Stimulated activated CD8-positive, alpha-beta memory T cell treated with anti-CD3 and anti-CD28 coated beads, Interleukin-7, amount 100 ng/mL, for 4 hours (primary cell): ENCODE measurements at places on chromosomes 7 and 10.

DNA sequence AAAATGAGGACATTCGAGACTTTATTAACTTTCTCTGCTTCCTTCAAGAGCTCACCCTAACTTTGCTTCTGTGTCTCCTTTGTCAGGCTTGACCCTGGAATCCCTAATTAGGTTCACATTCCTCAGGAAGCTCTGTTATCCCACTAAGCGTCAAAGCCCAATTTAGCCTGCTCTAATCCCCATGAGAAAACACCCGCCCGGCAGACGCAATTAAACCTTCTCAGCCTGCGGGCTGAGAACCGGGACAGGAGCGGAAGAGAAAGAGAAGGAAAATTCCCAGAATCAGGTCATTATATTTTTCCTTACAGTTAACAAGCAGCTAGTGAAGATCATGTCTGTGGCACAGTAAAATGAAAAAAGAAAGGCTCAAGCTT lies 93.0 kb downstream of the TNS3 start:
- DNase-seq, result no peak

DNA sequence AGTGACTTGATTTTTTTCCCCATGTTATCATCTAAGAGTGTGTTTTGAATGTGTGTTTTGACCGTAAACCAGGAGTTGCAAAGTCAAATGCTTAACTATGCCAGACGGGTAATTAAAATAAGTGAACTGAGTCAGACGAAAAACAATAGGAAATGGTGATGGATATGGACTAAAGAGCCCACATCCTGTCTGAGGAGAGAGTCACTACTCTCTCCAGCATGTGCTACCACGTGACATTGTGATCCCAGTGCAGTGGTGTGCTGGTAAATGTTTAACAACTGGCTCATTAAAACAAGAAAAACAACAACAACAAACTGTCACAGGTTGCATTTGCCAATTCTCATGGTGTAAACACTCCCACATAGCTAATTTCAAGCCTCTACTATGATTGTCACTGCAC lies 164.3 kb downstream of the SUGCT start:
- DNase-seq, result no peak

DNA sequence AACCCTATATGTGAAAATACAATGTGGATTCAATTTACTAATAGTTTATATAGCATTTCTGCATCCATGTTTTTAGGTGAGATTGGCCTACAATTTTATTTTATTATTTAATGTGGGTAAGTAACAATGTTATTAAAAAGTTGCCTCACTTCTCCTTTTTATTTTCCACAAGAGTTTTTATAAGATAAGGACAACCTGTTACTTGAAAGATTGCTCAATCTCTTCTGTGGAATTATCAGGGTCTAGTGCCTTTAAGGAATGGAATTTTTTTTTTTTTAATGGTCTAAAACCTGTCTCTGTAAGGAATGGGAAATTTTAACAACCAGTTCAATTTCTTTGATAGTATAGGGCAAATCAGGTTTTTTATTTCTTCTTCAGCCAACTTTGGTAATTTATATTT lies 53.9 kb upstream of the RAB18 start:
- no peak for DNase-seq

GRCh38 chr7:37311355-37311754 lies 137.3 kb downstream of the ELMO1 start:
- DNase-seq, result peak; percentile 2

DNA sequence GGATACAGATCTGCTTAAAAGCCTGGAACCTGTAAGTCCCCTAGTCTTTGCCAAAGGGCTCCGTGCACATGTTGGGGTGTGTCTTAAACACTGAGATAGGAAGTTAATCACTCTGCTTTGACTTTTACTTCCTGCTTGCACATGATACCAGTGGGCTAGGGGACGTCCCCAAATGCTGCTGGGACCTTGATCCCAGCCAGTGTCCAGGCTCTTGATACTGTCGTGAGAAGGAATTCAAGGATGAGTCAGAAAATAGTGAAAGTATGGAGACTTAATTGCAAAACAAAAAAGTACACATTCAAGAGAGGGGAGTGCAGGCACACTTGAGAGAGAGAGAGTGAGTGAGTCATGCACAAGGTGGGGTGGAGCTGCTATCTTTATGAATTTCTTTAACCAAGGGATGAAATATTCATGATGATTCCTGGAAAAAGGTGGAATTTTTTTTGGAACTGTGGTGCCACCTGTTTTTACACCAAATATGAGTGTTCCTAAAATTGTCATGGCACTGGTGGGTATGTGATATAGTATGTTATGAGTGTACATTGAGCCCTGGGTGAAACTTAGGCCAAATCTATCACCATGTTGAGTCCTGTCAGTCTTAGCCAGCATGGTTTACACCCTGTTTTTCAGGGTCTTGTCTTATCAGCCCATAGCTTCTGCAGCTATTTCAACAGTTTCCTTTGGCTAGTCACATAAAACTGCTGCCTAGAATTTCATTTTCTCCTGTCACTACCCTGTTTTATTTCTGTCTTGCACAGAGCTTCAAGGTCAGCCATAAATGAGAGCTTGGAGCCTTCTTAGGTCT lies 88.3 kb upstream of the CYP26C1 start:
- DNase-seq, result no peak

GRCh38 chr7:30173058-30173897 lies 38.5 kb downstream of the MTURN start:
- no peak for DNase-seq

DNA sequence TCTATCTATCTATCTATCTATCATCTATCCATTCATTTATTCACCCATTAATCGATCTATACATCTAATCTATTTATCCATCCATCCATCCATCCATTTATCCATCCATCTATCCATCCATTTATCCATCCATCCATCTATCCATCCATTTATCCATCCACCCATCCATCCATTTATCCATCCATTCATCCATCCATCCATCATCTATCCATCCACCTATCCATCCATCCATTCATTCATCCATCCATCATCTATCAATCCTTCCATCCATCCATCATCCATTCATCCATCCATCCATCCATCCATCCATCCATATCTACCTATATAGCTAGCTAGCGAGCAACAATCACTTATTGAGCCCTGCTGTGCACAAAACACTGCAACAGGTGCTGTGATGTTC lies 953.1 kb upstream of the ZNF722 start:
- DNase-seq, result no peak

- DNase-seq, result no peak
These were observed 23.1 kb downstream of the MYPN start for GRCh38 chr10:68132391-68132790.

- DNase-seq, result no peak
These were observed 157.3 kb downstream of the TMEM178B start for GRCh38 chr7:141231018-141231792.

DNA sequence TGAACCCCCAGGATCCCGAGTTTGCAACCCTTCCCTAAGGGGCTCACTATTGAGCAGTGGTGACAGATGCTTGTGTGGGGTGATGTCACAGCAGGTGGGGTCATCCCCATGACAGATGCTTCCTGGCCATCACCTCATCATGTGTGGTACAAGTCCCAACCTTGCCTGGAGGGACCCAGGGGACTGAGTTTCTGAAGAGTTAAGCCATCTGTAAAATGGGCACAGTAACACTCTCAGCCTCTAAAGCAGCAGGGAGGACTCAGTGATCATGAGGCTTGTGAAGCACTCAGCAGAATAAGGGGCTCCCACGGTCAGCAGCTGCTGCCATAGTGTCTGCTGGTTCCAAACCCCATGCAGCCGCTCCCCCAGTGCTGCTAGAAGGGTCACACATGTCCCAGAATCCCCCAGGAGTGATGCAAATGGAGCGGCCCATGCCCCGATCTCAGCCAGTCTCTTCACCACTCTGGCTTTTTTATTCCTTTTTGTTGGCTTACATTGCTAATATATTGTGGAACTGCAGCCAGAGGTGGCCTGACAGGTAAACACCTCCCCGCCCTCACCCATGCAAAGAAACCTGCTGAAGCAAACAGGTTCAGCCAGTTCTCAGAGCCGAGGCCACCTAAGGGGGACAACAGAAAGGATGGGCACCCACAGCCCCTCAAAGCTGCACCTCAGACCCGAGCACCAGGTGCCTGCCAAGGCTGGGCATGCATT lies 102.1 kb upstream of the PDGFA start:
- no peak for DNase-seq

DNA sequence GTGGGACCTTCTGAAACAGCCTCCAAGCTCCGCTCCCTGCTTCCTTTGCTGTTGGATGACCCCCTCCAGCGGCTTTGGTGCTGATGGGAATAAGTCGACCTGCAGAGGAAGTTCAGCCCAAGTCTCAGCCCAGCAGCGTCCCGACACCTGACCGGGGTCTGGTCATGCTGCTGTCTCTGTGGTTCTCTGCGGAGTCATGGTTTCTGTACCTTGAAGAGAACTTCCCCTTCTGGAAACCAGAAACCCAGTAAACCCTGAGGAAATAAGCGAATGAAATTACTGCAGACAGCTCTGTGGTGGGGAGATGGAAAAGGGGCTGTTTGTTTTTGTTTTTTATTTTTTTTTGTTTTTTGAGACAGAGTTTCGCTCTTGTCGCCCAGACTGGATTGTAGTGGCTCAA lies 18.3 kb upstream of the ZNF12 start:
- DNase-seq, result no peak

- DNase-seq, result no peak
These were observed 68.6 kb downstream of the MMRN2 start for GRCh38 chr10:86888585-86889381.

GRCh38 chr7:128017460-128017859 lies 13.8 kb downstream of the LRRC4 start:
- no peak for DNase-seq

GRCh38 chr10:132648072-132648850 lies 110.7 kb downstream of the INPP5A start:
- no peak for DNase-seq

- no peak for DNase-seq
These were observed 341.2 kb upstream of the STEAP1 start for GRCh38 chr7:89813081-89813480.

DNA sequence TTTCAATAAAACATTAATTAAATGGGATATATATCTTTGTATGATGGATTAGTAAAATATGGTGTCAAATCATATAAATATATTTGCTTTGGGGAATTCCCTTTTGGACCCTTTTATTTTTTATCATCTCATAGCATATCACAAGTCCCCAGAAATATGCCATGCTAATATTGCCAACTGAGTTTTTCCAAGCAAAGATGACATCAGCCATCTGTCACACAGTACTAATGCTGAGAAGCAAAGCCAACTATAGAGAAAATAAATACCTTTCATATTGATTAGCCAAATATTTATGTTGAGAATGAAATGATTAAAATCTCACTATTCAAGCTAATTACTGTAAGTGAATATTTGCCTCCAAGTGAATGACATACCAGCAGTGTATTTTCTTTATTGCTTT lies 575.3 kb downstream of the ETV1 start:
- DNase-seq, result no peak

GRCh38 chr7:140635345-140635744 lies 5.3 kb downstream of the DENND2A start:
- no peak for DNase-seq

GRCh38 chr7:139661043-139661440 lies 116.8 kb downstream of the HIPK2 start:
- no peak for DNase-seq

DNA sequence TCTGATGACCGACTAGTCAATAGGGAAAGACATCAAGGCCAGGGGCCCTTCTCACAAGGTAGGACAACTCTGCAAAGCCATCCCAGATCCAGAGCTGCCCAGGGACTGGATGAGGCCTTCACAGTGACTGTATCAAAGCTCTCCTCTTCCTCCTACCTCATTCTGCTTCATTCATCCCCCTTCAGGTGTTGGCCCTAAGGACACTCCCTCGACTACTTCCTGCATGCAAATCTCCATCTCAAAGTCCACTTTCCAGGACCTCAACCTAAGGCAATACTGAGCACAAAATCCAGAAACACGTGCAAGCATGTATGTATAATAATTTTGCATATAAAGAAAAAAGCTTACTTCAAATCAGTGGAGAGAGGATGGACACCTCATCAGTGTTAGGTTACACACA lies 25.1 kb downstream of the DPY19L1 start:
- no peak for DNase-seq

DNA sequence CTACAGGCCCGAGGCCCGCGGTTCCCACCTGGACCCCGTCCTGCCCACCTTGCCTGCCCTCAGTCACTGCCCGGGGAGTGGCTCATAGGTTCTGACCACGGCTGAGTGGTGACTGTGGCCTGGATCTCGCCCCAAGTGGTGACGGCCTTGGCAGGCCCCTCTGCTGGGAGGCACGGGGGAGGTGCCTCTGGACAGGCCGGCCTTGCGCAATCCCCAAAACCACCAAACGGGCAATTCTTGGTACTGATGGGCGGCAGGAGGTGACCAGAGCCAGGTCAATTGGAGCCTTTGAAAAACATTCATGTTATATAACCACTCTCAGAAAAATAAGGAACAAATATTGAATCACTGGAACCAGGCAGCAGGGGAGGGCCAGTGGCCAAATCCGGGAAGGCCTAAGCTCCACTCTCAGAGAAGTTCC lies 83.4 kb downstream of the PRKAG2 start:
- DNase-seq, result no peak

GRCh38 chr7:65809982-65810288 lies 62.9 kb upstream of the VKORC1L1 start:
- no peak for DNase-seq

GRCh38 chr7:9083837-9084236 lies 650.4 kb downstream of the NXPH1 start:
- DNase-seq, result no peak

GRCh38 chr7:130719541-130719940 lies 14.5 kb downstream of the KLF14 start:
- no peak for DNase-seq

DNA sequence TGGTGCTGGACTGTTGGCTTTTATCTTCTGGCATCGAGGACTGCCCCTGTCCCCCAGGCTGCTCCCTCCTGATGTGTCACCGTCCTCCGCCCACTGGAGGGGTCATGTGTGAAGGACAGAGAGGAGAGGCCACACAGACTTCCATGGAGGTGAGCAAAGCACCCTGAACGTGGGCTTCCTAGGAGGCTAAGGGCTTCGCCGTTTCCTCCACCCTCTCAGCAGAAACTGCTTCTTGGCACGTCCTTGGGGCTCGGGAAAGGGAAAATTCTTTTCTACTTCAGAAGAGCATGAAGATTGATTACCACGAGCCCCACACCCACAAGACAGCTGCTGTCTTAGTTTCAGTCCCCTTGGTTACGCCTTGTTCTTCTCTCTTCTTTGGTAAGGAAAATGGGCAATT lies 218.2 kb downstream of the CCDC3 start:
- DNase-seq, result no peak

- DNase-seq, result no peak
These were observed 60.8 kb downstream of the CHN2 start for GRCh38 chr7:29255199-29255878.

- no peak for DNase-seq
These were observed 21.2 kb downstream of the PRXL2A start for GRCh38 chr10:80429521-80429973.

- no peak for DNase-seq
These were observed 13.6 kb upstream of the BPGM start for GRCh38 chr7:134632937-134633540.

- no peak for DNase-seq
These were observed 21.4 kb upstream of the TM9SF3 start for GRCh38 chr10:96608262-96608661.

DNA sequence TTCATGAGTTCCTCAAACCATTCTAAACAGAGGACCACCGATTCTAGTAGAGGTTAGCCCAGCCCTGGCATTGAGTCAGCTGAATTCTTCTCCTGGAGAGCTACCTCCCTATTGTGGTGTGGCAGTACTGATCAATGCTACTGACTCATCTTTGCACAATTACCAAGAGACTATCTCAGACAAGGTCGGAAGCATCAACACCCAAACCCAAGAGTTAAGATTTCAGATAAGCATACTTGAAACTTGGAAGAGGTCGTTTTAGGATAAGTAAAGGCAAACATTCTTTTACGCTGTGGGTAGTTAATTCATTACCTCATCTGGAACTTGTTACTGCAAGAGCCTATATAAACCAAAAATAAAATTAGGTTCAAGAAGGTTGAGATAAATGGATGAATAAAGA lies 154.6 kb upstream of the NRBF2 start:
- DNase-seq, result no peak
